Amygdala (tissue), 56 donors: ENCODE measurements at places on chromosomes 11 and 22.

- no peak for DNase-seq
Measured at GRCh38 chr11:60396799-60397198, 540 bp downstream of the MS4A14 start.

GRCh38 chr22:27900153-27900552, 18.9 kb downstream of the PITPNB start:
- no peak for DNase-seq

GRCh38 chr11:77799338-77799737, 21.2 kb downstream of the RSF1 start:
- DNase-seq: no peak

- DNase-seq: no peak
Measured at GRCh38 chr11:131043251-131043650, 127.0 kb upstream of the SNX19 start.
